ENCODE measurements at places on chromosomes 16 and 17. TPM values are rescaled to one million over a fixed set of nuclear protein-coding genes. Genes with fewer than 3 reads are reported as not detected.

DNA sequence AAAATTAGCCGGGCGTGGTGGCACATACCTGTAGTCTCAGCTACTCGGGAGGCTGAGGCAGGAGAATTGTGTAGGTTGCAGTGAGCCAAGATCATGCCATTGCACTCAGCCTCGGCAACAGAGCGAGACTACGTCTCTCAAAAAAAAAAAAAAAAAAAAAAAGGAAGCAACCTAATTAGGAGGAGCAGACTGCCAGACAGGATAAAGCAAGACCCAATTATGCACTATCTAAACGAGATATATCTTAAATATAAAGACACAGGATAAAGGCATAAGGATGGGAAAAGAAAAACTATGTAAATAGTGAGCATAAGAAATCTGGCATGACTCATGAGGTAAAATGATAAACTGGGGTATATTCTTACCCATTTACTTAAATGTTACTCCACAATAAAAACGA lies 4.9 kb downstream of the TXNDC11 start:
- no peak for DNase-seq

DNA sequence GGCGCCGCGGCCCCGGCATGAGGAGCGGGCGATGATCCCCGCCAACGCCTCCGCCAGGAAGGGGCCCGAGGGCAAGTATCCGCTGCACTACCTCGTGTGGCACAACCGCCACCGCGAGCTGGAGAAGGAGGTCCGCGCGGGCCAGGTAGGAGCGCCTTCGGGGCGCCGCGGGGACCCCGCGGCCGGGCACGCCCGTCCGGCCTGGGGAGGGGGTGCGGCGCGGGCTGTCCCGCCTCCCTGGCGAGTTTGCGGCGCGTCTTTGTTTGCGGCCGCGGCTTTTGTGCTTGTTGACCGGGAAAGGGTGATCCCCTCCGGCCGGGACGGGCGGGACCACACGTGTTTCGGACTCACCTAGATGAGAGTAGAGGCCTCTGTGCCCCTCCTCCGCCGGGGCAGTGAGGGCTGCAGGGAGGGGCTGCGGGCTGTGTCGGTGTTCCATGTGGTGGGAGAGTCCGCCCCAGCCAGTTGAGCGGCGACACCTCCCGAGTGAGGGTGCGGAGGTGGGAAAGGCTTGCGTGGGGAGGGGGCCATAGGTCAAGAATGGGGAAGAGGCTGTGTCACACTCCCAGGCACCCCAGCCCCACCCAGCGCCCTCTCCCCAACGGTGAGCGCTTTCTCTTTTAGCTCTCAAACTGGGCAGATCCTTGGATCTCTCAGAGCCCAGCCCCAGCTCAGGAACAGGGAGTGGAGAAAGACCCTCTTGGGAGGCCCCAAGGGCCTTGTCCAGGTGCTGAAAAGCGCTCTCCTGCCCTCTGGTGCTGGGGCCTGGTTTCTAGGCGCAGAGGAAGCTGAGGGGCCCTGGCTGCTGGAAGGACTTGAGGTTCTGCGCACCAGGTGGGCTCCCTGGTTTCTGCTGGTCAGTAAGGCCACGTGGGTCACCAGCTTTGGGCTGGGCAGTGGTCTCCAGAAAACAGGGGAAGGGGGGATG lies 923 bp downstream of the ANKRD13B start:
- DNase-seq, result peak; percentile 42

PPM1E gene
- polyA plus RNA-seq, result 0.62 TPM

GRCh38 chr17:40445751-40446468 lies 2.7 kb downstream of the IGFBP4 start:
- no peak for DNase-seq

KLHL10 gene
- 0.21 TPM for polyA plus RNA-seq

GRCh38 chr16:57000271-57001025 lies 11.1 kb downstream of the NLRC5 start:
- no peak for DNase-seq

DNA sequence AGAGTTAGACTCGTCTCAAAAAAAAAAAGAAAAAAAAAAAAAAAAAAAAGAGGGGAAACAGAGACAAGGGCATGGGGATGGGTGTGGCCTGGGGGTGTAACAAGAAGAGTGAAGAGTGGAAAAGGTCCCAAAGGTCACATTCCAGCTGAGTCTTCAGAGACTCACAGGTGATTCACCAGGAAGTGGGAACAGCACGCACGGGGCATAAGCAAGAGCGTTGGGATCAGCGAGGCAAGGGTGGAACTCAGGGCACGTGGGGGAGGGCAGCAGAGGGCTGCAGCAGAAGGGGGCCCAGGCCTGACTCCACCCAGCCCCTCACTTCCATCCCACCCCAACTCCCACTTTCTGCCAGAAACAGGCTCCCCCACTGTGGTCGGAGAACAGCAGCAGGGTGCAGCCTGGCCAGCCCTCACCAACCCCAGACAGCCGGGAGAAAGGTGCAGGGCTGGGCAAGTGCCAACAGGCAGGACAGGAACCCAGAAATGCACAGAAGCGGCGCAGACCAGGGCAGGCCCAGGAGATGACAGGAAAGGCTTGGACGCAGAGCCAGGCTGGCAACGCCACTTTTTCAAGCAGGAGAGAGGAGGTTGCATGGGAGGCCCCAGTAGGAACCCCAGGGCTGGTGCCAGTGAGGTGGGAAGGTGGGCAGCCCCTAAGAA lies 3.3 kb downstream of the MEAK7 start:
- DNase-seq, result peak; percentile 26

SLC35G6 gene
- polyA plus RNA-seq, result not detected

GRCh38 chr16:77462894-77463293 lies 28.1 kb upstream of the ADAMTS18 start:
- no peak for DNase-seq

DNA sequence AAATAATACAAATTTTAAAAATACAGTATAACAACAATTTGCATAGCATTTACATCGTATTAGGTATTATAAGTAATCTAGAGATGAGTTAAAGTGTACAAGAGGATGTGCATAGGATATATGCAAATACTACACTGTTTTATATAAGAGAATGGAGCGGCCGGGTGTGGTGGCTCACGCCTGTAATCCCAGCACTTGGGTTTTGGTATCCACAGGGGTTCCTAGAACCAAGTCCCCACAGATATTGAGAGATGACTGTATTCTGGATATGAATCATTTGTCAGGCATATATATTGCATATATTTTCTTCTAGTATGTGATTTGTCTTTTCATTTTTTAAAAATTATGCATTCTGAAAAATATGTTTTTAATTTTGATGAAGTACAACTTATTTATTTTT lies 77.5 kb upstream of the MSI2 start:
- no peak for DNase-seq

GRCh38 chr16:49019081-49019633 lies 262.5 kb downstream of the CBLN1 start:
- peak; percentile 59 for DNase-seq

GPR139 gene
- not detected for polyA plus RNA-seq

GRCh38 chr16:11700264-11701029 lies 32.2 kb downstream of the SNN start:
- no peak for DNase-seq

DNA sequence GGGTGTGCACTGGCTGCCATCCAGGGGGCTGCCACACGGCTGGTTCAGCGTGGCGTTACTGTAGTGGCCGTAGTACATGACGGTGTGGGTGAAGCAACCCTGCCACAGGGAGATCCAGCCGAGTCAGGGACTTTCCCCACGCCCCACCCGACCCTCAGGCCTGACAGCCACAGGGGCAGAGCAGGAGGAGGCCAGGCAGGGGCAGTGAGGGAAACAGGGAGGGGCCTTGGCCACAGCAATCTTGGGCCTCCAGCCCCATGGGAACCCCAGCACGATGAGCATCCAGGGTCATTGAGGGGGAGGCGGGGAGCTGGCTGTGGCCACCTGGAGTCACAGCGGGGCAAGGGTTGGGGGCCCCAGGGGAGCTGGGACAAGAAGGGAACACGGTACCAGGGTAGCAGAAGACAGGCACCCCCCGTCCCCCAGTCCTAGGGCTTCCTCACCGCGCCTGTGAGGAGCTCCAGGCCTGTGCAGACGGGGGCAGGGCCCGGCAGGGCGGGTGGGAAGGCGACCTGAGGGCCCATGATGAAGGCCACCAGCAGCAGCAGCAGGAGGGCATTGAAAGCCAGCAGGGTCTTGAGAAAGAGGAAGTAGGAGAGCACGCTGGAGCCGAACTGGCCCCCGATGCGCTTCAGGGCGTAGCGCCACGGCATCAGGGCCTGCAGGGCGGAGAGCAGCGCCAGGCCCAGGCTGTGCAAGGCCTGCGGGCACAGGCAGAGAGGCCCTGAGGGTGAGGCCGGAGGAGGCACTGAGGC lies 4.3 kb downstream of the TMC6 start:
- no peak for DNase-seq

GRCh38 chr17:6574687-6575595 lies 18.6 kb upstream of the PITPNM3 start:
- DNase-seq, result peak; percentile 68

- no peak for DNase-seq
Measured at GRCh38 chr17:78399693-78400144, 21.3 kb downstream of the PGS1 start.

NPB gene
- polyA plus RNA-seq, result 0.43 TPM

- DNase-seq, result no peak
Measured at GRCh38 chr16:30051518-30051917, 14.0 kb upstream of the ALDOA start.

- no peak for DNase-seq
Measured at GRCh38 chr16:88798772-88799455, 4.7 kb upstream of the CDT1 start.

- DNase-seq, result peak; percentile 85
Measured at GRCh38 chr16:50548125-50548908, at the start of gene NKD1. NKD1 (plus strand) TSS chr16:50548396; CDS start chr16:50548554, 158 bp downstream.

SLC38A7 gene
- polyA plus RNA-seq, result 10.5 TPM

TEX14 gene
- polyA plus RNA-seq, result 0.34 TPM

DNA sequence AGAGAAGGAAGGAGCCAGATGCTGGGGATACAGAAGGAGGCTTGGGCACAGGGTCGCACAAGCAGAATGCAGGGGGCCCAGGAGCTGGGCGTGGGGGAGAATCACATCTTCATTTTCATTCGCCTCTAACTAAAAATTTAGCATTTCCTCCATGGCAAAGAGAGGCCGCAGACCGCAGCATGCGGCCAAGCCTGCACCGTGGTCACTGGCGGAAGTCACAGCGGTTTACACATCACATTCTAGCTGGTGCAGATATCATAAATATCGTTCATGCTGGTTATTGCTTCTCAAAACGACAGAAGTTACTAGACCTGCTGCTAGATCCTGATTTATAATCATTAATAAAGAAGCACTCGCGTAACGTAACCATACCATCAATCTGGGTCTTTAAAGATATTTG lies 162.0 kb downstream of the NTN1 start:
- DNase-seq, result no peak

GRCh38 chr16:54152362-54153239 lies 134.0 kb downstream of the IRX3 start:
- no peak for DNase-seq

DNA sequence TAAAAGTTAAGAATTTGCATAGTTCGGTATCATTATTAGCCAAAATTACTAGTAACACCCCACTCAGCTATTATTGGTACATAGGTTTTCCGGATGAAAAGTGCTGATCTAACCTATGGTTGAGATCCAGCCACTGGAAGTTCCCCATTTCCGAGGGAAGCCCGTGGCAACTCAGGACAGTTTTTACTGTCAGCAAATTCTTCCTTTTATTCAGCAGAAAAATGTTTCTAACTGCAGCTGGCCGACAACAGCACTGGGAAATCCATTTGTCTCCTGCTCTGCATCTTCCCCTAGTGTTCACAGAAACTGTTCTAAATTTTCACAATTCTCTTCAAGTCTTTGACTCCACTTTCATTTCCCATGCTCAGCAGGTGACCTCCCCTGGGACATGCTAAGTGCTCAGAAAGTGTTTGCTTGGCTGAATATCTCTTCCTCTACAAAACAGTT lies 15.5 kb upstream of the MMD start:
- DNase-seq, result no peak

- DNase-seq, result no peak
Measured at GRCh38 chr16:3824121-3824795, 56.3 kb downstream of the CREBBP start.

NPIPB2 gene
- 19.3 TPM for polyA plus RNA-seq

CCL5 gene
- 44.5 TPM for polyA plus RNA-seq

UMOD gene
- polyA plus RNA-seq, result not detected

DNA sequence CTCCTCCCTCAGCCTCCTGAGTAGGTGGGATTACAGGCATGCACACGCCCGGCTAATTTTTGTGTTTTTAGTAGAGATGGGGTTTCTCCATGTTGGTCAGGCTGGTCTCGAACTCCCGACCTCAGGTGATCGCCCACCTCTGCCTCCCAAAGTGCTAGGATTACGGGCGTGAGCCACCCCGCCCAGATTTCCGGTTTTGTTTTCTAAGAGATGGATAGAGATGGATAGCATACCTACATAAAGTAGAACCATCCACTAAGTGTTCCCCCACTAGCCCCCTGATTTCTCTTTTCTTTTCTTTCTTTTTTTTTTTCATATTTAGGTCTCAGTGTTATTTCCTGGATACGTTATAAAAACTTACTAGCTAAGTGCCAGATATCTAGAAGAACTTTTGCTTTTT lies 2.0 kb downstream of the WSB1 start:
- no peak for DNase-seq

TIMM22 gene
- 8.9 TPM for polyA plus RNA-seq

MLKL gene
- polyA plus RNA-seq, result 9.5 TPM

KRT36 gene
- not detected for polyA plus RNA-seq

DNA sequence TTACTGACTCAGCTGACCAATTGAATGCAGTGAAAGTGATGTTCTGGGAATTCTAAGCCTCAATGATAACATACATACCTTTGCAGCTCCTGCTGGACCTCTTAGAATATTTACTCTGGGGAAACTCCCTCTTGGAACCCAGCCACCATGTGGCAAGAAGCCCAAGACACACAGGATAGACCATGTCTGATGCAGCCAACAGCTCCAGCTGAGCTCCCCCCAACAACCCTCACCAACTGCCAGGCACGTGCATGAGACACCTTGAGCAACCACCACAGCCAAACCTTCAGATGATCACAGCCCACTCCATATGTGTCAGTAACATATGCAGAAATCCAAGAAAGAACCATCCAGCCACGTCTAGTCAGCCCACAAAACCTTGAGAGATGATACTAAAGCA lies 53.0 kb downstream of the XYLT1 start:
- DNase-seq, result no peak

RARA gene
- 21.8 TPM for polyA plus RNA-seq

- no peak for DNase-seq
Measured at GRCh38 chr16:28609631-28610594, at the start of gene SULT1A1. SULT1A1 (minus strand) TSS chr16:28610044; CDS start chr16:28608855, 1,189 bp downstream.

DNA sequence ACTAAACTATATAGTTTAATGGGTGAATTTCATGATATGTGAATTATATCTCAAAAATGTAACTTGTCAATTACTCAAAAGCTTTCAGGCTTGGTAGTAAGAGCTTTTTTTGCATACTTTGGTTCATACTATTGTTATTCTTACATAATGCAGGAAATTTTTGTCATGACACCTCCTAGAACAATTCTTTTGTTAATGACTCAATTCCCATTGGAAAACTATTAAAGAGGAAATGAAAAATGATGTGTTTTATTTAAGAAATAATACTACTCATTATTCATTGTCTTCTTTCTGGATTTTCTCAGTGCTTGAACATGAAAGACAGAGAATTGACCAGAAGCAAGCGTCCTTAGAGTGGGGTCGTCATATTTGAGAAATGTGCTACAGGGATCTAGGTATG lies 196.4 kb upstream of the KCNJ16 start:
- no peak for DNase-seq

GRCh38 chr17:80035687-80035936 lies at the start of gene TBC1D16:
TBC1D16 (minus strand) TSS chr17:80035872; CDS start chr17:80013547, 22,325 bp downstream.
- DNase-seq, result no peak

- peak; percentile 84 for DNase-seq
Measured at GRCh38 chr17:42101513-42102292, 3.4 kb upstream of the ZNF385C start.

All from ovary (tissue), 10 donors.